ENCODE measurements at places on chromosomes 12 and 14.
A peak's percentile ranks its signal among the peaks of the same experiment; 100 is the strongest.

- peak; percentile 59 for DNase-seq
These were observed 1.3 kb downstream of the GPR65 start for GRCh38 chr14:88005978-88006851.

DNA sequence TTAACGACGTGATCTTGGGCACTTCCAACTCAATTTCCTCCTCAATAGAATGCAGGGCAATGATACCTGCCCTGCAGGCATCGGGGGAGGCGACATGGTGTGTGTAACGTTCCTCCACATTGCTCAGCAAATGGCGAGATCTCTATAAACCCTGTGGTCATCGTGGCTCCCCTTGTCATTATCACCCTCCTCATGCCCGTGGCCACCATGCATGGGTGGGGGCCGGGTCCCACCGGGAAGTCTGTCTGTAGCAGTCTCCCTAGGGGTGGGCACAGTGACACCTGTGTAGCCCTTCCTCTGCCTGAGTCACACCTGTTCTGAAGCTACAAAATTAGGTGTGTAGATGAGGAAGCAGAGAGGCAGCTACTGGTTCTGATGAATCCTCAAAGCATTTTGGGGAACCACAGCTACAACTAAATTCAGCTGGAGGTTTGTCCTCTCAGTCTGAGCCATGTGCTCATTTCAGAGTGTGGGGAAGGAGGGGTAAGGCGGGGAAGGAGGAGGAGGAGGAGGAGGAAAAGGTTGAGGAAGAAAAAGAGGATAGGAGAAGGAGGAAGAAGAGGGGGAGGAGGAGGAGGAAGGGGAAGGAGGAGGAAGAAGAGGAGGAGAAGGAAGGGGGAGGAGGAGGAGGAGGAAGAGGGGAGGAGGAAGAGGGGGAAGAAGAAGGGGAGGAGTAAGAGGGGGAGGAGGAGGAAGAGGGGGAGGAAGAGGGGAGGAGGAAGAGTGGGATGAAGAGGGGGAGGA, 11.0 kb upstream of the CACNA2D4 start:
- no peak for DNase-seq

- DNase-seq, result no peak
These were observed 129.8 kb upstream of the TMEM132C start for GRCh38 chr12:128137140-128137539.

- DNase-seq, result no peak
These were observed 8.0 kb downstream of the IL22 start for GRCh38 chr12:68245180-68246021.

DNA sequence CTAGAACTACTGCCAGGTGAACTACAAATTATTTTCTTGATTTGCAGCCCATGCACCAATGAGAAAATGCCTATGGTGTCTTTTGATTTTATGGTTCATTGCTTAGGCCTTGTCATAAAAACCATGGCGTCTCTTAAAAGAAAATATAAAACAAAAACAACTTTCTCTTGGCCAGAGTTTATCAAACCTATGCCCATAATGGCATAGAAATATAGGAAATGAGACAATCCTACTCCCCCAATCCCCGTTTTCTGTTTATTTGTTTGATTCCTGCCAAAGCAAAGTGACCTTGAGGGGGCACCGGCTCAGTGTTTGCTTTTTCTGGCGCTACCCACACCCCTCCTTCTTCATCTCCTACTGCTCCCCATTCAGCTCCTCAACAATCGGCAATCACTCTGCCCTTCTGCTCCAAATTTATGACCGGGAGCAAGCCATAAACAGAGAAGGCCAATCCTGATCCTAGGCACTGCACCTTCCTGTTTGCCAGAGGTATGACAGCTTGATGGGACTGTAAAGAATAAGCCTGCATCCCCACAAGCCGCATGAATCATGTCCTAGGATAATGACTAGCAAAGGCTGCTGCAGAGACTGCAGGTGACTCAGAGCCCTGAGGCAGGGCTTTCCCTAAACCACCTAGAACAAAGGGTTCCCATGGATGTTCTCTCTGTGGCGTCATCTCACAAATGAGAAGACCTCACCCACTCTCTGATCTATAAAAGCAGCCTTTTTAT, 874.9 kb downstream of the NRXN3 start:
- no peak for DNase-seq

- DNase-seq, result no peak
These were observed 31.6 kb downstream of the RXYLT1 start for GRCh38 chr12:63811334-63811733.

DNA sequence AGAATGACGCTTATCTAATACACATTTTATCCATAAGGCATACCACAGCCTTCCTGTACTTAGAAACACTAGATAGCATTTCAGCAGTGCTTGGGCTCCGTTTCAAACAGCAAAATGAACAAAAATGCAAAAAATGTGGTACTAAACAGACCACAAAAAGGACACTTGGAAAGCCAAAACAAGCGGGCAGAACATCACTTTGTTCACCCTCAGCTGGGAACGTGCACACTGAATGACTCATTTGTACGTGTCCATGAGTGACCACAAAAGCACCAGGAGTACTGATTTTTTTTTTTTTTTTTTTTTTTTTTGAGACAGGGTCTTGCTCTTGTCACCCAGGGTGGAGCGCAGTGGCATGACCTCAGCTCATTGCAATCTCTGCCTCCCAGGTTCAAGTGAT, 8.9 kb upstream of the FOXN3 start:
- DNase-seq, result no peak

GRCh38 chr12:130356222-130356621, 18.5 kb downstream of the PIWIL1 start:
- no peak for DNase-seq

DNA sequence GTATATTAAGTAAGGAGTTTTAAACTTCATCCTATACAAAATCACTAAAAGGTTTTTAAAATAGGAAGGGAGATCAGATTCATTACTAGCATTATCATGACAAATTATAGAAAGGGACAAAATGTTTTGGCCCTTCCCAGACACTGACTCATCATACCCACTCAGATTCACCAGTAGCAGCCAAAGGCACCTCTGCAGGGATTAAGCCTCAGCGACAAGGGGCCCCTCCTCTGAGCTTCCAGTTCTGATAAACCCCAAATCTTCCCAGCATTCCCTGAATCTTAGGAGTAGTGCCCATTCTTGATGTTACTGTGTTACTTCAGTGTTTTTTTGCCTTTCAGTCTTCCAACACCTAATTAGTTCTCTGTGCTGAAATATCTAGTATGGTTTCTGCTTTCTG, 14.5 kb downstream of the KRAS start:
- no peak for DNase-seq

- no peak for DNase-seq
These were observed 31.5 kb downstream of the ABCB9 start for GRCh38 chr12:122934722-122935121.

DNA sequence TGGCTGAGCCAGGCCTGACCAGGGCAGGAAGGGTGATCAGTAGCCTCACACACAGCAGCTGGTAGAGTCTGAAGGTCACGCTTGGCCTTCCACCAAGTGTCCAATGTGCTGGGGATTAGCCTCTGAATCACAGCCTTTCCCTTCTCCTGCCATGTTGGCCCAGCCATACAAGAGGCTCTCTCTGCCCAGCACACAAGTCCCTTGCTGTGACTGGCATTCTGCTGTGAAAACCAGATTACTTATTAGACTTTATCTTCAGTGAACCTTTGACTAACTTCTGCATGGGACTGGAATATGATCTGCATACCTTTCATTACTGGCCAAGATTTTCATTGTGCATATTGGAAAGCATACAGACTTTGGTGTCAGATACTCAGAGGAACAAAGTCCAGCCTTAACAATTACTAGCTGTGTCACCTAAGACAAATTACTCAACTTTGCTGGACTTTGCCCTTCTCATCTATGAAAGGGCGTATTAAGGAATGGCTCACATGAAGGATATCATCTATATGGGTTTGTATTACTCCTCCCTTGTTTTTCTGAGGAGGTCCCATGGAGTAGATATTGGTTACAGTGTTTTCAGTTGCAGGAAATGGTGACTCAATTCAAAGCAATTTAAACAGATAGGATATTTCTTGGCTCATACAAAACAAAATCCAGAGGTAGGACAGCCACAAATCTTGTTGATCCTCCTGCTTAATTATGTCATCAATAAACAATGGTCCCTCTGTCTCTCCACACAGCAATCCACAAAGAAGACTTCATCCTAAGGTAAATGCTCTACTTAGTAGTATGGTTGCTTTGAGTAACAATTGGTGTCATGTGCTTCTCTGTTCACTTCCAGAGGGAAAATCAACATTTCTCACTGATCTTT, 99.6 kb downstream of the DYRK2 start:
- no peak for DNase-seq

- no peak for DNase-seq
These were observed 953 bp downstream of the MAPK1IP1L start for GRCh38 chr14:55052269-55052930.

DNA sequence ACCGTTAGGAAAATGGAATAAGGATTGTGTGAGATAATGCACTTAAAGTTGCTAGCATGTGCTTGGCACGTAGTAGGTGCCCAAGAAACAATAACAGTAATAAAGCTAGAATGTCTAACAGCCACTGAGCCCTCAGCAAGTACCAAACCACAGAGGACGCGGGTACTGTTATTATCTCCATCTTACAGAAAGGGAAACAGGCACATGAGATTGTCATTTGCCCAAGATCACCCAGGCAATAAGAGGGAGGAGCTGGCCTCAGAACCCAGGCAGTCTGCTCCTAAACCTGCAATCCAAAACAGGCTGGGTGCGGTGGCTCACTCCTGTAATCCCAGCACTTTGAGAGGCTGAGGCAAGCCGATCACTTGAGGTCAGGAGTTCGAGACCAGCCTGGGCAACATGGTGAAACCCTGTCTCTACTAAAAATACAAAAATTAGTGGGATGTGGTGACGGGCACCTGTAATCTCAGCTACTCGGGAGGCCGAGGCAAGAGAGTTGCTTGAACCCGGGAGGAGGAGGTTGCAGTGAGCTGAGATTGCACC, 5.1 kb upstream of the SDS start:
- DNase-seq, result no peak

All from activated CD4-positive, alpha-beta T cell treated with anti-CD3 and anti-CD28 coated beads for 24 hours (primary cell).